ENCODE measurements at places on chromosomes 7 and 10. TPM values are rescaled to one million over a fixed set of nuclear protein-coding genes. Genes with fewer than 3 reads are reported as not detected.

The ARMS2 gene
- total RNA-seq: not detected

The ADIRF gene
- total RNA-seq: not detected

The NUTM2E gene
- not detected for total RNA-seq

The UNC5B gene
- total RNA-seq: 2.3 TPM

GRCh38 chr7:36300696-36301350, 88.8 kb upstream of the ANLN start:
- DNase-seq: no peak

DNA sequence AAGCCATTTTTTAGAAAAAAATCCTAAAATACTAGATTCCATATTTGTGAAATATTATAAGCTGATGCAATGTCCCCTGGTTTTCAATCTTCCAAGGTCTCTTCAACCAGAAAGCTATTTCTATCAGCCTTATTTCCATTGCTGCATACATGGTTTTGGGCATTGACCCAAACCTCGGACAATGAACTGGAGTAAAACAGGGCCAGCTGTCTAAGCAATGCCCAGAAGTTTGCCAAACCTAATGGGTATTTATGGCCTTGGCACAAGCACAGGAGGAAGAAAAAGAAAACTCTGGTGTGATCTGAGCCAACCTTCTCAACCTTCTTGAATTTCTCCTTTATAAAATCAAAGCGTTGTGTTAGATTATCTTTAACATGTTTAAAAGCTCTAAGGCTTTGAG, 402.3 kb downstream of the DNAJB9 start:
- no peak for DNase-seq

DNA sequence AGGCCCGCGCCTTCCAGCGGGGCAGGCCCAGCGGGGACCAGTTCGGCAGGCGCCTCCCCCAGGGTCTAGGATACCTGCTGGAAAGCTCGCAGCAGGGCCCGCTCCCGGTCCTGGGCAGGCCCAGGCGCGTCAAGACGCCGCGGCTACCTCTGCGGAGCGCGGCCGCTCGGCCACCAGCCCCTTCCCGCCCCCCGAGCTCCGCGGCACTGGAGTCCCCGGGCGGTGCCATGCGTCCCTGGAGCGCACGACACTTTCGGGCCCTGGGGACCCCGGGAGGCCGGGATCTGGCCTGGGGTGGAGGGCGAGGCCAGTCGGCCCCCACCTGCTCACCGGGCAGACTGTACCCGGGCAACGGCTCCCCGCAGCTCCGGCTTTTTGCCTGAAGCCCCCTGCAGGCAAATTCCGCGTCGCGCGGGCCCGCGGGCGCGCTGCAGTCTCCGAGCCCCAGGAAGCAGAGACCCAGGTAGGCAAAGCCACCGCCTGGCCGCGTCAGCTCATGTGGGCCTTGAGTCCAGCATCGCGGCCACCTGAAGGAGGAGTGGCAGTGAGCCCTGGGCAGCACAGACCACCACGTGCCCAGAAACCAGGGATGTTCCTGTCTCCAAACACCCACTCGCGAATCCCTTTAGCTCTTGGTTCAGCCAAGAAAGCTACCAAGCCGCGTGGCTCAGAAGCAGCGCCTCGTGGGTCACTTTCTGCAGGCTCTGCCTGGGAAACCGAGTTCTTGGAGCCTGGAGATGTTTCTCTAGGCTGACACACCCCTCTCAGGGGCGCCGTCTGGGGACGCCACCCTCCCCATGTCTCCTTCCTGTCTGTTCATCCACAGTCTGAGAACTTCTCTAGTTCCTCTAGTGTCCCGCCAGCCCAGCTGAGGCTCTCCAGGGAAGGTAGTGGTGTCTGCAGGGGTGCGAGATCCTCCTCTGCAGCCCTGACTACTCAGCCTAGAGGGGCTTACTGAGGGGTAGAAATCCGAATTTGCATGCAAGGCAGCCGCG, 46.1 kb upstream of the APBB1IP start:
- no peak for DNase-seq

Data from A172 (cell line).